ENCODE measurements at places on chromosomes 3 and 15. TPM values are rescaled to one million over a fixed set of nuclear protein-coding genes. Genes with fewer than 3 reads are reported as not detected.

Gene HCN4
- not detected for total RNA-seq

Gene TMEM115
- 24.8 TPM for total RNA-seq

Gene IQCH
- total RNA-seq = 3.2 TPM

DNA sequence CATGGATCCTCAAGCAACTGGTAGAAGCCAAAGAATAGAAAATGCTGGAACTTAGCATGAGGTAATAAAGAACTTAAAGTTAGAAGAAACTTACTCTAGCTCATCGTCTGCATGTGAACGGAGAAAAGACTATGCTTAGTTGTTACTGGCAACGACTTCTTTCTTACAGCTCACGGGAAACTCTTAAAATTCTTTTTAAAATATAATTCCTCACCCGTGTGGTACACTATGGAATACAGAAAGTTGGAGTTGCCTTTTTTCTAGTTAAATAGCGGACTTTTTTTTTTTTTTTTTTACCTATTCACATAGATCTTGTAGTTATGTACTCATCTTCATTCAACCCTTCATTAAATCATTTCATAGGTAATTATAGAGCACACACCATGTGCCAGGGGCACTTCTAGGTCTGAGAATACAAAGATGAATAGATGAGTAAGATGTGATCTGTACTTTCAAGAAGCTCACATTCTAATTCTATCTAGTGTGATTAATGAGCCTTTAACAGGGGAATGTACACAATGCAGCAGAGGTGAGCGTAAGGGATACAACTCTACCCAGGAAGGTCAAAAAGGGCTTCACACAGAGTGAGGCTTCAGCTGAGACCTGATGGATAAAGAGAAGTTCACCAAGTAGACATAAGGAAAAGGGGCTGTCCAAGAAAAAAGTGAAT, 18.4 kb upstream of the KCNMB2 start:
- no peak for DNase-seq
- H3K27me3 ChIP-seq = no peaks in the 10 kb centered on the region
- H3K27ac ChIP-seq = no peak overlapping the region
- no peaks in the 10 kb centered on the region for H3K36me3 ChIP-seq
- no peaks in the 10 kb centered on the region for H3K4me1 ChIP-seq
- H3K4me3 ChIP-seq = no peak overlapping the region

- H3K36me3 ChIP-seq = no peaks in the 10 kb centered on the region
- no peak for DNase-seq
- H3K4me1 ChIP-seq = no peaks in the 10 kb centered on the region
- H3K27ac ChIP-seq = no peak overlapping the region
Measured at GRCh38 chr3:156108616-156109015, 11.8 kb upstream of the KCNAB1 start.

- H3K4me3 ChIP-seq = no peak overlapping the region
- no peak for DNase-seq
- peaks cover 4% of the 10 kb centered on the region for H3K27me3 ChIP-seq
- no peak overlapping the region for H3K27ac ChIP-seq
Measured at GRCh38 chr15:68419301-68420175, 12.4 kb downstream of the ITGA11 start.

DNA sequence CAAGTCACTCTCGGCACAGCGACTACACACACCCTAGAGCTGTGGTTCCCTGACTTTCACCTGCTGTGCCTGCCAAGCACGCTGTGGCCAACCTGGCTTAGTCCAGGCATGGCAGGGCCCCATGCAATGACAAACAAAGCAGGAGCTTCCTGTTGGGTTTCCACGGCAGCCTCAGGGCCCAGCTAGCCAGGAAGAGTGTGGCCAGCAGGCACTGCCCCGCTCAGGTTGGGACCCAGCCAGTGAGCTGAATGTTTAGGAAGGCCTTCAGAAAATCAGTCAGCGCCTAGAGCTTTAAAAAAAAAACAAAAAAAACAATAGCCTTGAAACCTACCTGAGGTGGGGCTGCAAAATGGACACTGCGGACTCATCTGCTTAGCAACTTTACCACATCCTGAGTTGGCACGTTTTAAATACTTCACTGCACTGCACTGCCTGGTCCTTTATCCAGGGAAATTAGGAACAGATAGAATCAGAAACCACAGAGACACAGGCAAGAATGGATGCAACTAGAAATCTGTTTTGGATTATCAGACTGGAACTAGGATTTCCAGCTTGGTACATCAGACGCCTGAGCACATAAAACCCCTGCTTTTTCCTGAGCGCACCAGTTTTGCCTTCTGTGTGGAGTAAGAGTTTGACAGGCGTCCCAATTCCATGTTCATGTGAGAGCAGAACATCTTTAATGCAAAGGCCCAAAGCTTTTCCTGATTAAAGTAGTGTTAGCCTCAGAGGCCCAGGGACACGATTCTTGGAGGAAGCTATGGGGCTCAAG, 36.2 kb upstream of the LDHAL6B start:
- peaks cover 3% of the 10 kb centered on the region for H3K4me1 ChIP-seq
- DNase-seq = no peak
- peaks cover 12% of the 10 kb centered on the region for H3K27me3 ChIP-seq
- H3K27ac ChIP-seq = no peak overlapping the region

- H3K4me3 ChIP-seq = no peak overlapping the region
- no peak overlapping the region for H3K27ac ChIP-seq
- no peaks in the 10 kb centered on the region for H3K36me3 ChIP-seq
- peaks cover 60% of the 10 kb centered on the region for H3K27me3 ChIP-seq
- DNase-seq = no peak
Measured at GRCh38 chr3:194989241-194989640, 281.7 kb downstream of the XXYLT1 start.

DNA sequence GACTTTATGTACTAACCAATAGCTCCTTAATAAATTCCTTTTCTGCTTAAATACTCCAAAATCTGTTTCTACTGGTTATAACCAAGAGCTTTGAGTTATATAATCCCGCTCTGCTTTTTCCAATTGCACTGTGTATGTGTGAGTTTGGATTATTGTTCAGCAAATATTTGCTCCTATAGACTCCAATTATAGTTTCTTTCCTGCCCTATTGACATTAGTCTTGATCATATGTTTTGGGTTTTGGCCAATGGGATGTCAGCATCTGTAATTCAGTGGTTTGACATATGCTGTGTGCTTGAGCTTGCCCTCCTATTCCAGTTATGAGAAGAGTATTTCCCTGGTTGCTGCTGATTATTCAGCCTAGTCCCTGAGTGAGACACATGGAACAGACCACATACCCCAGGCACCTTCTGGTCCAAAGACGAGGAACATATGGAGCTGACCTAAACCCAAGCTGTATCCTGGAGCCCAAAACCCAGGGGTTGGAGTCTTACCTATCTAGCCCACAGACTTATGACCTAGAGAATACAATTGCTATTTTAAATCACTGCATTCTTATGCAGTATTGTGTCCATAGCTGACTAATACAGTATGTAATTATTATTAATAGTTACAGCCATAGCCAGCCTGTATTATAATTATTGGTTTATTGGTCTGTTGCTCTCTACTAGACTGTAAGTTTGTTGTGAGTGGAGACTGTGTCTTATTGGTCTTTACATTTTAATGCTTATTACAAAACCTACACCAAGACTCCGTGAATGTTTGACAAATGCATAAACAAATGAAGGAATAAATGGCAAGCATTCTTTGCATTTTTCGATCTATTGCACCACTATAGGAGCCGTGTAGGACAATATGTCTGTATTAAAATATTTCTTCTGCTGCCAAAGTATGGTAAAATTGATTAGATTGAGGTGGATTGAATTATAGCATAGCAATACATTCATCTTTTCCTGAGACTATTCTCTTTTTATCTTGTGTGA, 11.7 kb upstream of the ZNF280D start:
- DNase-seq = no peak
- H3K27me3 ChIP-seq = no peaks in the 10 kb centered on the region
- H3K36me3 ChIP-seq = no peaks in the 10 kb centered on the region

DNA sequence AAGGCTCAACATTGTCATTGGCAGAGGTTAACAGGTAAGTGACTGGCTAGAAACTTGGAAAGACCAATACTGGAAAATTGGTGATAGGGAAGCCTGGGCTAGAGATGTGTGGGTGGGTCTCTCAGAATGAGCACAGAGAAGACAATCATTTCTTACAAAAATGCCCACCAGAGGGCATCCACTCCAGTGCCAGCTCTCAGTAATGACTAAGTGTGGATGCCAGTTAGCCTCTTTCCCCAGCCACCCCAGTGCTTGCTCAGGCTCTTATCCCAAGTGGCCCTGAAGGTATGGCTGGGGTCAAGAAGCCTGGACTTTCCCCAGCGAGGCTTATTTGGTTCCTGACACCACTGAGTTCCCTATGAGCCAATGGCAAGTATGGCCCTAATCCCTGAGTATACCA, 115.9 kb upstream of the ST8SIA2 start:
- H3K4me3 ChIP-seq = no peak overlapping the region
- H3K27ac ChIP-seq = no peak overlapping the region
- no peaks in the 10 kb centered on the region for H3K36me3 ChIP-seq
- no peaks in the 10 kb centered on the region for H3K27me3 ChIP-seq

DNA sequence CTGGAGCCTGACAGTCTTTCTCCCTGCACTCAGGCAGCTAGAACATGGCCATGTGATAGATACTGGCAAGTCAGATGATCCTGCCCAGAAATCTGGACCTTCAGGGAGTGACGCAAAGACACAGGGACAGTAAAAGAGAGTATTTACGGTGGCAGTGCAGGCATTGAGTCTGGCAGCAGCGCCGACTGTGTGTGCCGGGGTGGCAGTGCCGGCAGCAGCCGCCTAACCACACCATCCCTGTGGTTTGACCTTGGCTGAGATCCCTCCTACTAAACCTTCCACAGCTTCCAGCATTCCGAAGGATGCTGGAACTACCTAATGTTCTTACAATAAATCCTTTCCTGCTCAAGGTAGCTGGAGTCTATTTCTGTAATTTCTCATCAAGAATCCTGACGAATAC, 4.6 kb upstream of the TSPAN3 start:
- H3K36me3 ChIP-seq = no peaks in the 10 kb centered on the region
- no peak overlapping the region for H3K27ac ChIP-seq
- H3K27me3 ChIP-seq = peaks cover 32% of the 10 kb centered on the region
- H3K4me1 ChIP-seq = peaks cover 6% of the 10 kb centered on the region

GRCh38 chr3:21826416-21826815, 75.4 kb upstream of the ZNF385D start:
- H3K27ac ChIP-seq = no peak overlapping the region
- no peaks in the 10 kb centered on the region for H3K4me1 ChIP-seq
- no peak for DNase-seq
- no peak overlapping the region for H3K4me3 ChIP-seq
- H3K36me3 ChIP-seq = no peaks in the 10 kb centered on the region

GRCh38 chr15:82298520-82298919, 35.9 kb downstream of the SAXO2 start:
- H3K4me3 ChIP-seq = no peak overlapping the region
- H3K27ac ChIP-seq = no peak overlapping the region
- H3K36me3 ChIP-seq = no peaks in the 10 kb centered on the region
- H3K27me3 ChIP-seq = no peaks in the 10 kb centered on the region
- no peak for DNase-seq

DNA sequence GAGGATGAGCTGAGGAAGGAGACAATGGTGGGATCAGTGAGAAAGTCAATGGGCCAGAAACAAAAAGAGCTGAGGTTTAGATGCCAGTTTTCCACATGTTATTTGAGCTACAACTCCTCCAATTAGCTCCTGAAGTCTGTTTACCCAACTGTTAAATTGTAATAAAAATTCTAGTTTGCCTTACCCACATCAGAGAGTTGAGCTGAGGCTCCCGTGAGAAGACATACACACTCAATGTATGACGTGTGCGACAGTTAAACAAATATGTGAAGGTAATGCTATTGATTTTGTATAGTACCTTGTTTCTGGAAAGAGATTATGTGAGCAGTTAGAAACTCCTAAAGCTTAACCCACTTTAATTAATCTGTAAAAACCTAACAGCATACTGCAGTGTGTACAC, 318.1 kb upstream of the GRM7 start:
- no peak overlapping the region for H3K4me3 ChIP-seq
- peaks cover 29% of the 10 kb centered on the region for H3K36me3 ChIP-seq
- no peak overlapping the region for H3K27ac ChIP-seq
- peaks cover 28% of the 10 kb centered on the region for H3K4me1 ChIP-seq
- no peaks in the 10 kb centered on the region for H3K27me3 ChIP-seq
- DNase-seq = no peak

GRCh38 chr3:4416427-4416945, 50.6 kb downstream of the SUMF1 start:
- H3K4me1 ChIP-seq = no peaks in the 10 kb centered on the region
- no peak for DNase-seq
- H3K27me3 ChIP-seq = no peaks in the 10 kb centered on the region
- no peak overlapping the region for H3K27ac ChIP-seq
- H3K4me3 ChIP-seq = no peak overlapping the region

- peak overlapping the region; percentile 89 for H3K4me3 ChIP-seq
- peak; percentile 58 for DNase-seq
- peak overlapping the region; percentile 84 for H3K27ac ChIP-seq
- no peaks in the 10 kb centered on the region for H3K27me3 ChIP-seq
- H3K36me3 ChIP-seq = peaks cover 44% of the 10 kb centered on the region
Measured at GRCh38 chr15:74616366-74616939, 817 bp downstream of the CLK3 start.

DNA sequence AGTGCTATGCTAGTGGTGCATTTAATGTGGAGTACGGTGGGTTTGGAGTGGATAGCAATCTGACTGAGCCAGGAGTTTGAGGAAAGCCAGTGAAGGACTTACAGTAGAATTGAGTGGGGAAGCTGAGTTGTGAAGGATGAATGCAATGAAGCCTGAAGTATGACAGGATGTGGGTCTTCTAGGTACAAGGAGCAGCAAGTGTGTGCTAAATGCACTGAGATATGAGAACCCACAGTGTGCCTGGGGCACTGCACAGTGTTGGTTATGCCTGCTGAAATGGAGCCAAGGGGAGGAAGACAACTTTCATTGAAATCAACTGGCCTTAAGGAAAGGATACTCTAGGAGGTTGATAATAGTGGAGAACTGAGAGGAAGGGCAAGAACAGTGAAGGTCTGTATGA, 105.5 kb upstream of the MRPL3 start:
- H3K36me3 ChIP-seq = no peaks in the 10 kb centered on the region
- no peak overlapping the region for H3K4me3 ChIP-seq

DNA sequence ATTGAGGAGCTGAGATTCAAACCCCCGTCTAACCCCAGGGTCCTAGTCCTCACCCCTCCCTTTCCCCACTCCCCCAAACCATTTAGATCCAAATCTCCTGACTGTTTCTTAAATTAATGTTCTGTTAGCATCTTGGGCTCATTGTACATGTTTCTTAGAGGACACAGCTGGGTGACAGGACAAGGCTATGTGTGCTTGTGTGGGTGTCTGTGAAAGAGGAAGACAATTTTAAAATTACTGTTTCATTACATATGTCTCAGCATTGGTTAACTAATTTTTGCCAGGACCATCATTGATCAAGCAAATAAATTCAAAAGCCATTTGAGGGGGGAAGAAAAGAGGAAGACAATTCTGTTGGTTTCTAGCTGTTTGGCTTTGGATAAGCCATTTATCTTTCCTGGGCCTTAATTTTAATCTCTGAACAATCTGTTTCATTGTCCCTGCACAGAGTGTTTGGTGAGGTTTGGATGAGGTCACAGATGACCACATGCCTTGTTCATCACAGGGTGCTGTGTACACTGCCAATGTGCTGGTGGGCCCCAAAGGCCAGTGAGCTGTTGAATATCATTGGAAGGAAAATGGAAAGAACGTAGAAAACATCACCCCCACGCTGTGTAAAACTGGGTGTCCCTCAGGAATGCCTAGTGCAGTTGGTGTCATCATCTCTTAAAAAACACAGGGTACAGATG, 51.9 kb downstream of the RPLP1 start:
- no peaks in the 10 kb centered on the region for H3K4me1 ChIP-seq
- H3K4me3 ChIP-seq = no peak overlapping the region
- H3K27ac ChIP-seq = no peak overlapping the region
- no peak for DNase-seq

- peak overlapping the region; percentile 91 for H3K27ac ChIP-seq
- H3K36me3 ChIP-seq = peaks cover 24% of the 10 kb centered on the region
- peaks cover 41% of the 10 kb centered on the region for H3K4me1 ChIP-seq
- no peaks in the 10 kb centered on the region for H3K27me3 ChIP-seq
- peak overlapping the region; percentile 62 for H3K4me3 ChIP-seq
Measured at GRCh38 chr3:13420831-13421765, 976 bp upstream of the NUP210 start.

Measured in K562 (cell line).